ENCODE measurements at places on chromosomes 12 and 14. TPM values are rescaled to one million over a fixed set of nuclear protein-coding genes. Genes with fewer than 3 reads are reported as not detected.

Gene CCDC196
- polyA plus RNA-seq = not detected

Gene KLRF1
- not detected for polyA plus RNA-seq

Gene GRIN2B
- polyA plus RNA-seq = 0.75 TPM

Gene LIN7A
- 5.2 TPM for polyA plus RNA-seq

Gene PTPN6
- 25.4 TPM for polyA plus RNA-seq

Gene NKX2-8
- not detected for polyA plus RNA-seq

Gene KRT78
- not detected for polyA plus RNA-seq

Gene ASIC1
- polyA plus RNA-seq = 4.6 TPM

Gene TAS2R19
- polyA plus RNA-seq = 0.16 TPM

Gene BCDIN3D
- 3.5 TPM for polyA plus RNA-seq

Gene DENR
- 62.8 TPM for polyA plus RNA-seq

Gene TMEM233
- not detected for polyA plus RNA-seq

- H3K27me3 ChIP-seq = no peaks in the 10 kb centered on the region
- H3K36me3 ChIP-seq = no peaks in the 10 kb centered on the region
- no peak overlapping the region for H3K4me3 ChIP-seq
- no peak for DNase-seq
These were observed 264.9 kb downstream of the NAV3 start for GRCh38 chr12:78095623-78096022.

DNA sequence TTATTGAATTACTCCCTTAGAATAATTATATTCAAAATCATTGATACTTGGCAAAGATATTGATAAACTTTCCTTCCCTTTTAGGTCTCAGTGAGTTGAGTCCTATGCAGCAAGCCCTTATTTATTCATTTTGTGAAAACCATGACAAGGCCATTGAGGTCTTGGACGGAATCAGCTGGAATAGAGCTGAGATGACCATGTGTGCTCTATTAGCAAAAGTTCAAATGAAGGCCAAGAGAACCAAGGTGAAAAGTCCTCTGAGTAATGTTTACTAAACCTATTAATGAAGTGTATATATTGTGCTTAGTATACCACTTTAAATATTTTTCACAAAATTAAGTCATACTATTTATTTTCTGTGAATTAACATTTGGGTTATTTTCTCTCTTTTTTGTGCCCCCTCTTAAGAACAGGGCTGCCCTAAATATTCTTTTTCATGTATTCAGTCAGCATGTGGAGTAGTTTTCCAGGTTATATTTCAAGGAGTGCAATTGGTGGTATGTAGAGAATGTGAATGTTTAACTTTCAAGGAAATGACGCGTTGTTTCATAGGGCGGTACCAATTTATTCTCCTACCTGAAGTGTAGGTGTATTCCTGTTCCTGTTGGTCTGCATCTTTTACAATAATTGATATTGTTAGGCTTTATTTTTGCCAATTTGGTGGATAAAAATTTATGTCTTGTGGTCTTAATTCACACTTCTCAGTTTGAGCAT, 201.4 kb downstream of the TTC6 start:
- H3K4me3 ChIP-seq = no peak overlapping the region
- H3K36me3 ChIP-seq = no peaks in the 10 kb centered on the region
- H3K27me3 ChIP-seq = no peaks in the 10 kb centered on the region
- H3K27ac ChIP-seq = no peak overlapping the region

DNA sequence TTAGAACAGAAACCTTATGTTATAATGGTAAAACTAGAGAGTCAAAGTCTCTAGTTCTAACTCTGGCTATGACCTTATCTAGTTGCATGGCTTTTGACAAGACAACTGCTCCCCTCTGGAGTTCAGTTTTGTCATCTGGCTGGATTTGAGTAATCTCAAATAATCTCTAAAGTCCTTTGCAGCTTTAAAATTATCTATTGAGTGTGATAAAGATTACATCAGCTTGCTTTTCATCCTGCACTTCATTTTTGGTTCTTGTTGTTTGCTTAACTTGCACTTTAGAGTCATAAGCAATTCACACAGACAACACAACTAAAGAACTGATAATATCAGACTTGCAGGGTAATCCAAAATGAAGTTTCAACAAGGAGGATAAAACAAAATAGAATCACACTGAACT, 2.3 kb downstream of the AKAP5 start:
- no peak for DNase-seq
- peaks cover 8% of the 10 kb centered on the region for H3K4me1 ChIP-seq
- peak overlapping the region; percentile 2 for H3K27ac ChIP-seq

- peak overlapping the region; percentile 16 for H3K27ac ChIP-seq
- no peak for DNase-seq
- H3K27me3 ChIP-seq = no peaks in the 10 kb centered on the region
- no peaks in the 10 kb centered on the region for H3K36me3 ChIP-seq
- H3K4me1 ChIP-seq = no peaks in the 10 kb centered on the region
These were observed 31.2 kb downstream of the SLC15A5 start for GRCh38 chr12:16246264-16246663.

DNA sequence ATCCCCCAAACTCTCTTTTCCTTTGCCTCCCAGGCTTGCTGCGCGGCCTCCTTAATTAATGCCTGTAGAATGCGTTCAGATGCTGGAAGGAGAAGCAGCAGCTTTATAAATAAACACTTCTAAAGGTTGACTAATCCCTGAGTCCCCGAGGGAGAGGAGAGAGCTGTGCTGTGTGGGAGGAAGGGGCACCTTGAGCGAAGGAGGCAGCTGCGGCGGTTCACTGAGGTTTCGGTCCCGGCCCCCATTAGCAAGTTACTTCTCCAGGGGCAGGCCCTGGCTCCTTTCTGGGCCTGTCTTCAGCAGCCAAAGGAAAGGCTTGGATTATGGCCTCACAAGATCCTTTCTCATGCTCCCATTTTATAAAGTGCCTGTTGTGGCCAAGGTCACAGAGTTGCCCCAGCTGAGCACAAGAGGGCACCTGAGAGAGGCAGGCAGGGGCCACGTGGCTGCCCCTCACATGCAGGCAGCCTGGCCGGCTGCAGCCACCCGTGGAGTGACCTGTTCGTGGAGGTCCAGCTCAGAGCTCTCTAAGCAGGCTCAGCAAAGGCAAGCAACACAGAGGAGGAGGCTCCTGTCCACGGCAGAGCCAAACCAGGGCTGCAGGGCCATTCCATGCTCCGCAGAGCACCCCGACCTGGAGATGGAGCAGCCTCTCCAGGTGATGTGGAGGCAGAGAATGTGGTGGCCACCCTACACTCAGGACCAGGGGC, 15.0 kb upstream of the CACNA2D4 start:
- H3K36me3 ChIP-seq = no peaks in the 10 kb centered on the region
- no peak for DNase-seq
- H3K4me1 ChIP-seq = peaks cover 12% of the 10 kb centered on the region

GRCh38 chr12:18424857-18425256, 163.5 kb downstream of the PIK3C2G start:
- DNase-seq = no peak
- no peaks in the 10 kb centered on the region for H3K36me3 ChIP-seq
- no peak overlapping the region for H3K4me3 ChIP-seq
- H3K4me1 ChIP-seq = no peaks in the 10 kb centered on the region

DNA sequence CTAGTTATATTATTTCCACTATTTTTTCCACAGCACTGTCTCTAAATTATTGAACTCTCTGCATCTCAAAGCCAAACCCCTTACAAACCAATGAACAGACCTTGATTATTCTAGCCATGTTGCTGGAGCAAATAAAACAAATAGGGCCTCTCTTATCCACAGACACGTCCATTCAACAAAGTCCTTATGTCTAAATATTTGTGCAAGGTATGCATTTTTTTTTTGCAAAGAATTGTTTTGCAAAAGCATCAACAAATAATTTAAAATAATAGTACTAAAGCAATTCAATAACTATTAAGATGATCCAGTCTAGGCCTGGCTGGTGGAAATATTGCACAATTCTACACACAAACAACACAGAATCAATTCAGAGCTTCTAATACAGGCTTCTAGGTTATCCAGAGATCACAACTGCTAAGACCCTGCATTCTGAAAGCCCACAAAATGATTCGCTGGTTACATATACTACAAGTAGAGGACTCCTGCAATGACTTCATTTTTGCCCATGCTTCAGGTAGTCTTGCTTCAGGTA, 221.0 kb downstream of the SLC25A21 start:
- peaks cover 9% of the 10 kb centered on the region for H3K27me3 ChIP-seq
- H3K4me3 ChIP-seq = no peak overlapping the region
- no peaks in the 10 kb centered on the region for H3K4me1 ChIP-seq
- DNase-seq = no peak
- no peaks in the 10 kb centered on the region for H3K36me3 ChIP-seq
- H3K27ac ChIP-seq = no peak overlapping the region

DNA sequence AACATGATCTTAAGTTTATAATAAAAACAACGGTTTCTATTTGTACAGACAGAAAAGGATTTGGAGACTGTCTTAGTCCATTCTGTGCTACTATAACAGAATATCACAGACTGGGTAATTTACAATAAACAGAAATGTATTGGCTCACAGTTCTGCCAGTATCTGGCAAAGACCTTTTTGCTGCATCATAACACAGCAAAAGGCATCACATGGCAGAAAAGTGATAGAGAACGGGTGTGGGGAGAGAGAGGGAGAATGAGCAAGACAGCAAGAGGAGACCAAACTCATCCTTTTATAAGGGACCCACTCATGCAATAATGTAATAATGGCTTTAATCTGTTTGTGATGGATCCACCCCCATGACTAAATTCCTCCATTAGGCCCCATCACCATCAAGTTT, 17.0 kb upstream of the NUDT4 start:
- H3K4me3 ChIP-seq = no peak overlapping the region
- no peak for DNase-seq
- H3K4me1 ChIP-seq = no peaks in the 10 kb centered on the region
- no peak overlapping the region for H3K27ac ChIP-seq

GRCh38 chr12:105945880-105946279, 192.9 kb downstream of the NUAK1 start:
- DNase-seq = no peak
- H3K27ac ChIP-seq = no peak overlapping the region
- no peaks in the 10 kb centered on the region for H3K4me1 ChIP-seq
- H3K27me3 ChIP-seq = peaks cover 3% of the 10 kb centered on the region

- no peak overlapping the region for H3K4me3 ChIP-seq
- H3K36me3 ChIP-seq = no peaks in the 10 kb centered on the region
- H3K27me3 ChIP-seq = no peaks in the 10 kb centered on the region
- no peak overlapping the region for H3K27ac ChIP-seq
These were observed 925.9 kb downstream of the GALC start for GRCh38 chr14:87067061-87067460.

GRCh38 chr12:124592481-124593160, 25.2 kb upstream of the NCOR2 start:
- no peaks in the 10 kb centered on the region for H3K36me3 ChIP-seq
- H3K4me3 ChIP-seq = no peak overlapping the region
- DNase-seq = no peak
- H3K27me3 ChIP-seq = no peaks in the 10 kb centered on the region
- H3K27ac ChIP-seq = no peak overlapping the region

GRCh38 chr12:65093606-65094005, 27.5 kb downstream of the WIF1 start:
- no peak for DNase-seq
- no peak overlapping the region for H3K4me3 ChIP-seq
- H3K27ac ChIP-seq = no peak overlapping the region
- H3K4me1 ChIP-seq = no peaks in the 10 kb centered on the region
- no peaks in the 10 kb centered on the region for H3K36me3 ChIP-seq

GRCh38 chr12:124780336-124780735, 83.3 kb downstream of the SCARB1 start:
- H3K36me3 ChIP-seq = no peaks in the 10 kb centered on the region
- no peak overlapping the region for H3K27ac ChIP-seq

All from hepatocyte (in vitro differentiated cells).